ENCODE measurements at places on chromosomes 4 and X.

DNA sequence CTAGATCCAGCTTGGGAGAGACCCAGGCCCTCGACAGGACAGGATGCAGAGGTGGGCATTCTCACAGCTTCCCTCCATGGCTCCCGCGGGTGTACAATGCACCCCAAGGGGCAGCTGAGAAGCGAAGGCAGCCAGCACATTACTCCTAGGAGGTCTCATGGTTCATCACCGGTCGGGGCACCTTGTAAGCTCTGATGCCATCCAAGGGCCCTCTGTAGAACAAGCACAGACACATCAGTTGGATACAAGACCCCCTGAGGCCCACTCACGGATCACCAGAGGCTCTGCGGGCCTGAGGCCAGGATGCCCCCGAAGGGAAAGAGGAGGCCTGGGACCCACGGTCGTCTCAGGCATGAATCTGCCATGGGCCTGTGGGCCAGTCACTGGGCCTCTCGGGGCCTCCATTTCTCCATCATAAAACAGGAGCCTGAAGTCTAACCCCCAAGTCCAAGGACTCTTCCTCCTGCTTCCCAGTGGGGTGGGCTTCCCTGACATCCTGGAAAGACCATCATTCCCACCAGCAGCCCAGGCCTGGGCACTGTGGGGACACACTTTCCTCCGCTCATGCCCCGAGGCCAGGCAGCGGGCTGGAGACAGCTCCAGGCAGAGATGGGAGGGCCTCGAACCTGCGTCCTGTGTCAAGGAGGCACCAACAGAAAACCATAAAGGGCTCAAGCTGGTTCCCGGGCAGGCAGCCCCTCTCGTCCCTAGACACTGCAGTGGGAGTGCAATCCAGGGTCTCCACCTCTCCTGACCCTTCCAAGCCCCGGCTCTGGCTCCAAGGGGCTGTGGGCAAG, 20.1 kb downstream of the HMX1 start:
- no peak for DNase-seq

GRCh38 chr4:85828027-85828890, 353.3 kb downstream of the ARHGAP24 start:
- no peak for DNase-seq

GRCh38 chr4:154024097-154024694, 235.3 kb upstream of the SFRP2 start:
- no peak for DNase-seq

DNA sequence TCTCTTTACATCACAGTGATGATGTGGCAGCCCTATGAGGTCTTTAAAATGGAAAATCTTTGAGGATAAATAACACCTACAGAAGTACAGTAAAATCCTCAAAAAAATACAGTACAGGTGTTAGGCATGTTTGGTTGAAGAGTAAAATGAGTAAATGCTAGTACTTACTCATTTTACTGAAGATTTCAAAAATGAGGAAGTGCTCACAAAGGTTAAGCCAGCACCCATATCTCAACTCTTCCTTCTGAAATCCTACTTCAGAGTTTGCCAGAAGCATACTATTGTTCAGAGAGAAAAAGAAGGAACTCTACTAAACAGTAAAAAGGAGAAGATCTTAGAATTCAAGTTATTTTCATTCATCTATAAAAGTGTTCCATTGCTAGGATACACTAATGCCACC, 130.9 kb downstream of the CBR4 start:
- DNase-seq, result no peak

- no peak for DNase-seq
Observed at GRCh38 chrX:137747244-137748043, 181.5 kb downstream of the ZIC3 start.

- DNase-seq, result no peak
Observed at GRCh38 chr4:190121759-190122158, 51.8 kb upstream of the DUX4 start.

DNA sequence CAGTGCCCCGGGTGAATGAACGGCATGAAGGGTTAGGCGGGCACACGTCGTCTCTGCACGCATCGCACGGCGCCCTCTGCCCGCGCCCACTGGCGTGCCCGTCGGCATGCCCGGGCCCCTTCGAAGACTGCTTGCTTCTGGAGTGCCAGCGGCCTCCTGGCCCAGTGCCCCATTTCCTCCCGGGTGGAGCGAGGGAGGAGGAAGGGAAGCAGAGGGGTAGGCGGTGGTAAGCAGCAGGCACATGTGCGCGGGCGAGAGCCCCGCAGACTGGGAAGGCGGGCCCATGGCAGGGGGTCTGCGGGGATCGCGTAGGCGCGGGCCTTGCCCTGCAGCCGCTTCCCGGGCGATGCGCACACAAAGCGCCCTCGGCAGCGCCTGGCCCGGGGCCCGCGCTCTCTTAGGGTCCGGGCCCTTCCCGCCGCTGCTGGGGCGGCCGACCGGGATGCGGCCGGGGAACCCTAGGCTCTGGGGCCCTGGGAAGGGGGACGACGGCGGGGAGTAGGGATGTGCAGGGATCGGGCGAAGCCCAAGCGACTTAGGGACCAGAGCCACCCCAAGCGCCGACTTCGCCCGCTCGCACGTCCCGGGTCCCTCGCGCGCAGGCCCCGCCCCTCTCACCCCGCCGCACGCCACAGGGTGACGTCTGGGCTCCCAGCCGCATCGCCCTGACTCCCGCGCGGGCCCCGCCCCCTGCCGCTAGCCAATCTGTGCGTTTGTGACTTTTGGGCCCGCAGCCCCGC, 866 bp upstream of the EMD start:
- DNase-seq, result no peak

- DNase-seq, result peak; percentile 53
Observed at GRCh38 chrX:48508400-48509244, at the start of gene PORCN. Gene PORCN, plus strand, starts transcription at chrX:48508992. Its CDS starts 829 bp downstream, at chrX:48509821.

DNA sequence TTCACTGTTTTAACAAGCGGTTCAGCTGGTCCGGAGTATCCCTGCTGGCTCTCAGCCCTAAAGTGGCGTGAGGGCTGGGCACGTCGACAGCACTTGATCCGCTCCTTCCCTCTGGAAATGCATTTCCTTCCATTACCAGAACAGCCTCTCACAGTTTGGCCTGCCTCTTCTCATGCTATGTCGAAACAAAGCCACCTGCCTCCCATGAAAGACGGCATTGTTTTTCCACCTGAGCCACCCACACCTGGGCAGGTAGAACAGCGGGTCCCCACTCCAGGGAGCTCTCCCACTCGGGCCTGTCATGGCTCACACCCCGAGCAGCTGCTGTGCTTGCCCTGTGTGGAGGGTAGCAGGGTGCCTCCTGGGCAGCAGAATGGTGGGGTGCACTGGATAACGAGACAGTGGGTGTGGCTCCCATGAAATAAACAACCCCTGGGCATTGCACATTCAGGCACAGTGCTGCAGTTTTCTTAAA, 86.2 kb downstream of the FHDC1 start:
- no peak for DNase-seq

- DNase-seq, result no peak
Observed at GRCh38 chr4:85200106-85200505, 233.6 kb upstream of the WDFY3 start.

- no peak for DNase-seq
Observed at GRCh38 chr4:137421796-137422195, 110.5 kb downstream of the PCDH18 start.

DNA sequence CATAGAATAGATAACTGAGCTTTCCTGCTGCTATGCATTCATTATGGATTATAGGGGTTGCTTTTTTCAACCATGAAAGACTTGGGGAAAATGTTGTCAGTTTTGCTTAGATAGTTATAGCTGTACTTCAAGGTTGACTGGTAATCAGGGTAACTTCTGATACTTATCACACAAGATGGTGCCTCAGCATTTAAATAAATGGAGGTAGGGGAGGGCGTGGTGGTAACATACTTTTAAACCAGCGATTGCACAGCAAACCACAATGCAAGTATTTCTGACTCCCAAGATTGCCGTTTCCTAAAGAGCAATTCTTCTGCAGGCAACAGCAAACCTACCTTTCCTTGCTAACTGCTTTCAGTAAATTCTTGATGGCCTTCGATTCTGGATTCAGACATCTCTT, 1.3 kb downstream of the CXCL10 start:
- no peak for DNase-seq

DNA sequence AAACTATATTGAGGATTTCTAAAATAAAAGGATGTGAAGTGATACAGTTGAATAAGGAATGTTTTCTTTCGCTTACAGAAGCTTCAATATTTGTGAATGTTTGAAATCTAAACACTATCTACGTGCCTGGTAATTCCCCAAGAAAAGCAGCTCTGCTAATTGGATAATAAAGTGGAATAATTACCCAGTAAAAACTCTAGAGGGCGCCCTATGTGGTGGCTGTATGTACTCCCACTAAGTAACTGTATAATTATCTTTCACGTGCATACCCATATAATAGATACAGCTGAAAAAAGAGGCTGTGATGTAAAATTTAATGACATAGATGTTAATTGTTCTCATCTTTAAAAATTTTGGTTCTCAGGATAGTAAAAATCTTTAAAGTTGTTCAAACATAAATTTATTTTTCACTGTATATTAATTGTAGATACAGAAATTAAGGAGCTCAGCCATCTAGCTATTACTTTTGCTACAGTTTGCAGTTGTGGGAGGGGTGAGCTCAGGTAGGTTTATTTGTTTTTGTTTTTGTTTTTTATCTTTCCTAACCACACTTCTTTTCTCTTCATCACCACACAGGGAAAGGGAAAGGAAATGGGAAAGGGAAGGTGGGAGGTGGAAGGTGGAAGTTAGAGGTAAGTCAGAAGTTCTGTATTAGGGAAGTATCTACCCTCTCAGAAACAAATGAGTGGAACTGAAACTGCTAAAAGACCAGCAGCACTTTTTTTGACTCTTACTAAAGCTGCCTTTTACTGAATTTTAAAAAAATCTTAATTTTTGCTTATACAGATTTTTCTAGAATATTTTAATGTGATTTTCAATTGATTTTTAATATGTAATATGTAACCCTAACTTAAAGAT, 151.7 kb upstream of the RPS6KA6 start:
- no peak for DNase-seq

DNA sequence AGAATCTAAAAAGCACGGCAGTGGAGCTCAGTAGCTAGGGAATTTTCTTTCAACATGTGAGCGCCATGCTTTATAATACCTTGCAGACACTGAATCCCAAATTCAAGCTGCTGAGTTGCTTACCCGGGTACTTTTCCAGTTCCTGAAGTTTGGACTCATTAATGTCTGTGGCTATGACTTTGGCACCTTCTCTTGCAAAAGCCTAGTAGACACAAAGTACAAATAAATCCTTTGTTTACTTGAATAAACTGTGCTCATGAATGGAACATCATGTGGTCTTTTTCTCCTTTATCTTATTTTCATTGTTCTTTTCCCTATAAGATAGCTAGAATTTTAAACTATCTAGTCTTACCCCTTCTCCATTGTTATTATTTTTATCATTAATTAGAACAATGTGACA, 4.6 kb downstream of the BDH2 start:
- DNase-seq, result no peak

- no peak for DNase-seq
Observed at GRCh38 chr4:141132072-141132708, 1.1 kb downstream of the RNF150 start.

GRCh38 chr4:99651016-99651769, 6.4 kb downstream of the C4orf54 start:
- no peak for DNase-seq

DNA sequence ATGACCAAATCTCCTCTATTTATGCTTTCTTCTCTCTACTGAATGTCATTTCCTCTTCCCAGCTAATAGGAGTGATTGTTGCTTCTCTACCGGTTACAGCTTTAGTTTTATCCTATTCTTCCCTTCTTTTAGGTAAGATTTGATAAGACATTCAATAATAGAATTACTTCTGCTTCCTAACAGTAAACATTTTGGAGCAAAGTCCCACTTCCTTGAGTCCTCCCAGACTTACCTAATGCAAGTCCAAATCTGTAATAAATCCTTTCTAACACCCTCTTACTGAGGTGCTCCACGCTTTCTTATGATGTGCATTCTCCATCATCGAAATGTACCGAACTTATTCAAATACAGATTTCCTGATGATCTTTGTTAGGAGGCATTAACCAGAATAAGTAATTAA, 79.2 kb upstream of the GPM6A start:
- DNase-seq, result no peak

GRCh38 chrX:3293251-3293650, 53.2 kb downstream of the MXRA5 start:
- DNase-seq, result no peak

GRCh38 chr4:110198049-110198434, 373 bp downstream of the ELOVL6 start:
- DNase-seq, result no peak

- DNase-seq, result no peak
Observed at GRCh38 chr4:17347445-17347844, 164.4 kb downstream of the QDPR start.

GRCh38 chr4:153222707-153223426, 18.6 kb downstream of the TRIM2 start:
- no peak for DNase-seq

GRCh38 chrX:65821721-65822496, 154.5 kb downstream of the MSN start:
- no peak for DNase-seq

- DNase-seq, result no peak
Observed at GRCh38 chr4:25938787-25939186, 24.8 kb downstream of the SMIM20 start.
